ENCODE measurements at places on chromosomes 13 and 19. TPM values are rescaled to one million over a fixed set of nuclear protein-coding genes. Genes with fewer than 3 reads are reported as not detected.

CAMSAP3 gene
- 15.5 TPM for total RNA-seq

KIR2DL1 gene
- total RNA-seq: not detected

ELAVL3 gene
- 118 TPM for total RNA-seq

ZNF433 gene
- total RNA-seq: 14.1 TPM

IFI30 gene
- total RNA-seq: 1.4 TPM

PVR gene
- total RNA-seq: 33.7 TPM

KBTBD7 gene
- total RNA-seq: 39.9 TPM

ELSPBP1 gene
- total RNA-seq: not detected

CEACAM19 gene
- 1.6 TPM for total RNA-seq

BEST2 gene
- not detected for total RNA-seq

ANGPTL8 gene
- not detected for total RNA-seq

RASIP1 gene
- total RNA-seq: 4.8 TPM

ZNF835 gene
- total RNA-seq: 12.7 TPM

KLK4 gene
- total RNA-seq: not detected

RFPL4A gene
- not detected for total RNA-seq

FCER2 gene
- 0.46 TPM for total RNA-seq

C19orf85 gene
- total RNA-seq: not detected

CEACAM7 gene
- not detected for total RNA-seq

DNAJB1 gene
- total RNA-seq: 49.4 TPM

B3GNT8 gene
- not detected for total RNA-seq

ZNF880 gene
- 128 TPM for total RNA-seq

MAP3K10 gene
- total RNA-seq: 38.3 TPM

CEACAM6 gene
- total RNA-seq: under 0.01 TPM

CASP14 gene
- not detected for total RNA-seq

BRCA2 gene
- 4.6 TPM for total RNA-seq

ZNF235 gene
- total RNA-seq: 14.3 TPM

EML2 gene
- total RNA-seq: 42.2 TPM

SLC10A2 gene
- not detected for total RNA-seq

PTGIR gene
- 0.23 TPM for total RNA-seq
